ENCODE measurements at places on chromosomes 5 and 9. TPM values are rescaled to one million over a fixed set of nuclear protein-coding genes. Genes with fewer than 3 reads are reported as not detected.

The RNF180 gene
- 9.1 TPM for total RNA-seq

The GABRA6 gene
- not detected for total RNA-seq

The KCTD16 gene
- 0.66 TPM for total RNA-seq

DNA sequence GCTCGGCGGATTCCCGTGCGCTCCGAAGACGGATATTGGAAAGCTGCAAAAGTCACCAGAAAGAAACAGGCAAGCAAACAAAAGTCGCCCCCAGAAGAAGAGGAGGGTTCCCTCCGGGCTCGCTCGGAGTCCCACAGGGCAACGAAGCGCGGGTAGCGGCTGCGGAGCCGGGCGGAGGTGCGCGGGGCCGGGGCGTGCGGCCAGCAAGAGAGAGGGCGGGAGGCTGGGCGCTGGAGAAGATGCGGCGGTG, at the start of gene FBN2:
Gene FBN2 (minus strand): TSS at position 246 of the 250 bp plus-strand sequence. CDS start 642 bp downstream, outside the sequence.
- H3K27me3 ChIP-seq: no peaks in the 10 kb centered on the region
- peaks cover 13% of the 10 kb centered on the region for H3K4me1 ChIP-seq
- no peak for DNase-seq

The SHOC1 gene
- not detected for total RNA-seq

The SLC25A46 gene
- total RNA-seq: 54.1 TPM

DNA sequence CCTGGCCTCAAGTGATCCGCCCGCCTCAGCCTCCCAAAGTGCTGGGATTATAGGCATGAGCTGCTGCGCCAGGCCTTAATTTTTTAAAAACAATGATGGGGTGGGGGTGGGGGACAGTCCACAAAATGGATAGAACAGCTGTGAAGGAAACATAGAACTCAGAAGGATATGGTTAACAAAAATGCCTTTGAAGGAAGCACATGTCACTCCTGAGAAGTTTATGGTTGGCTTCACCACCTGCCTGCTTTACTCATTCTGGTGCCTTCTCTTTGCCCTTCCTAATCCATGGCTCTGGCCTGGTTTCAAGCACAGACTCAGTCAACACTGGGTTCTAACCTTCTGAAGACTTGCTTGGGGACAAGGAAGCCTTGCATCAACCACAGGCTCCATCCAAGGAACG, 10.3 kb downstream of the BAG1 start:
- no peak overlapping the region for H3K27ac ChIP-seq
- H3K27me3 ChIP-seq: no peaks in the 10 kb centered on the region
- peaks cover 54% of the 10 kb centered on the region for H3K36me3 ChIP-seq
- H3K4me1 ChIP-seq: no peaks in the 10 kb centered on the region
- DNase-seq: no peak

GRCh38 chr5:137201876-137202275, 297.2 kb downstream of the SPOCK1 start:
- no peak overlapping the region for H3K27ac ChIP-seq
- no peak for DNase-seq
- no peak overlapping the region for H3K4me3 ChIP-seq
- no peaks in the 10 kb centered on the region for H3K27me3 ChIP-seq
- no peaks in the 10 kb centered on the region for H3K36me3 ChIP-seq

Measured in cardiac muscle cell (in vitro differentiated cells and primary cell).